ENCODE measurements at places on chromosomes 3 and 15.

- no peak for DNase-seq
Observed at GRCh38 chr3:42612928-42613327, 12.4 kb downstream of the NKTR start.

DNA sequence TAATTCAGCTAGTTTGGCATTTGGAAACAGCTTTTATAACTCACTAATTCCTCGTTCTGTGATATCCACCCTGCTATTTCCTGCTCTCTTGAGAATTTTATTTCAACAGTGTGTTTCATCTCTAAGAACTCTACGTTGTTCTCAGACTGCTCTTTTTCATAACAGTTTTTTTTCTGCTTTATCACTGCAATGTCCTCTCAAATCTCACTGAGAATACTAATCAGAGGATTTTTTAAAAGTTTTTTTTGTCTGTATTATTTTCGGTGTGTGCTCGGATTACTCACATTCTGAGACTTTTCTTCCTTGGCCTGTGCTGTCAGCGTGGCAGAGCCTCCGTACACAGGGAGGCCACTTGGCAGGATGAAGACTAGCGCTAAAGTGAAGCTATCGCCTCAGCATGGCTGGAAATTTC is 59.4 kb upstream of the NEO1 start:
- no peak for DNase-seq

- DNase-seq: no peak
Observed at GRCh38 chr3:40427045-40427669, 30.0 kb upstream of the RPL14 start.

DNA sequence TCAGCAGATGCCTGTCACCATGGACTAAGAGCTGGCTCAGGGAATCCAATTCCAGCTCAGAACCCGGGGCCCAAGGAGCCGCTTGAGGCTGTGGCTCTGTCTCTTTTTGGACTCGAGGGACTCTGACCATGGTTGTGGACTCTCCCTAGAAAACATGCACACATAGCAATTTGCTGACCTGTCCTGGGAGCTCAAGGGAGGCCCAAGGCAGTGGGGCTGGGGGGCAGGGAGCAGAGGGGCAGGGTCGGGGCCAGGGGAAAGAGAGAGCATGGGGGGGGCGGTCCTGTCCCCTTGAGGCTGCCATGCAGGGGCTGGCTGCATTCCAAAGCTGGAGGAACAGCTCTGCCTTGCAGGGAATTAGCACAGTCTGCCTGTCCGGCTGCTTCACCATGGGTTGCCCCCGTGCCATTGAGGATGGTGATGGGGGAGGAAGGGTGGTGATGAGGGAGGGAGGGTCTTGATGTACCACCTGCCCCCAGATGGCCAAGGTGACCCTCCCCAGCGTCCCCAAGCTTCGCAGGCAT is 190.1 kb downstream of the GOLGA6L6 start:
- DNase-seq: no peak

- no peak for DNase-seq
Observed at GRCh38 chr3:115187149-115187757, 40.2 kb upstream of the ZBTB20 start.

All from bronchial epithelial cell (primary cell).